NCI-H187 treated with DMSO at 0.1 percent for 48 hours (cell line): ENCODE measurements at places on chromosomes 7 and 10.

GRCh38 chr10:14571866-14572507, 202.7 kb downstream of the FAM107B start:
- no peak for DNase-seq

GRCh38 chr7:78528964-78529363, 730.4 kb downstream of the PHTF2 start:
- no peak for DNase-seq

DNA sequence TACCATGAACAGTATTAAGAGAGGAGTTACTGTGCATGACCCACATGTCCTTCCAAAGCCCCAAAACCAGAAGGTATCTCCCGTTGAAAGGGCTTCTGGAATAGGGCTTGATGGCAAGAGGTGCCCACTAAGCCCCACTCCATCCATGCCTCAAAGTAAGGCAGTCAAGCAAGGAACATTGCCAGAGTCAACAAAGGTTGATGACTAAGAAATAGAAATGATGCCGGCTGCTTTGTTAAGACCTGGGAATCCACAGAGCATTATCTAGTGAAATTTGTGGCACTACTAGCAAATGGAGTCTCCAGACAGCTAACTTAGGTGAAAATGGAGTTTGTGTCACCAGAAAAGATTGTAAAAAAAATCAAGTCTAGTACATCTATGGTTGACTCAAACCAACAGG, 6.2 kb downstream of the SFR1 start:
- DNase-seq, result no peak

GRCh38 chr10:75814014-75814413, 382.6 kb downstream of the LRMDA start:
- no peak for DNase-seq

DNA sequence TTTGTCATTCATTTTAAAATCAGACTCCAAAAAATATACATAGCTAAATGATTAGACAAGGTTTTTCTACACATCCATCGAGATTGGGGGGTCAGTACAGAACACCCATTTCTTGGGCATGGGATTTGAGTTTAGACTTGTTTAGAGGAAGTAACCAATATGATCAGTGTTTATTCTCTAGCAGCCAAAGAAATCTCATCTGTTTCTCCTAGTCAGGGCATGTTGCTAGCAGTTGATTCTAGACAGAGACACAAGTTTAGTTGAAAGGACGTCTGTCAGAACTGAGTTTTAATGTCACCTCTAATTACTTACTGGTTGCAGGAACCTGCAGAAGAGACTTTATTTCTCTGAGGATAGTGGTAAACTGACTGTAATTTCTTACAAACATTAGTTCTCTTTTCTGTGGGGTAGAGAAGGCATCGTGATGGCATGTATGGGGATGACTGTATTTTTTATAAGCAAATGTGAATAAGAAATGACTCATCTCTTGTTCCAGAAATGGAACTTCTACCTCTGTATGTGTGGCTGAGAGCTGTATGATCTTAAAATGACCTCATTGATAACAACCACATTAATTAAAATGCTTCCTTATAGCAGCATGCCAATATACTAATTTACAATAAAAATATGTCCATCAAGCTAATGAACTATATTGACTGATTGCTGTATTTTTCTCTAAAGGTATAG, 30.6 kb upstream of the RHOBTB1 start:
- no peak for DNase-seq

GRCh38 chr7:19119870-19120486, 2.5 kb upstream of the TWIST1 start:
- DNase-seq, result no peak

- DNase-seq, result no peak
These were observed 93.7 kb downstream of the SEMA3A start for GRCh38 chr7:84100866-84101265.

DNA sequence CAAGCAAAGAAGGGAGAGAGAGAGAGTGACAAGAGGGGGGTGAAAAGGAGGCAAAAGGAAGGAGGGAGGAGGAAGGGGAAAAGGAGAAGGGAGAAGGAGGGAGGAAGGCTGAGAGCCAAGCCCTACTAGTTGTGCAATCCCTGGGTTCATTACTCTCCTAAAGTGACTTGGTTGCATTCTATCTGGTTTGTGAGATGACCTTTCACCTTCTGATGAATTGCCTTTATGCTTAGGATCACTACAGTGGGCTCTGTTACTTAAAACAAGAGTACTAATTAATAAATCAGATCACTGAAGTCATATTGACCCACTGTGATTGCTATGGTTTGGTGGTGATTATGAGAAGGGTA, 144.9 kb downstream of the KIF20B start:
- DNase-seq, result no peak

DNA sequence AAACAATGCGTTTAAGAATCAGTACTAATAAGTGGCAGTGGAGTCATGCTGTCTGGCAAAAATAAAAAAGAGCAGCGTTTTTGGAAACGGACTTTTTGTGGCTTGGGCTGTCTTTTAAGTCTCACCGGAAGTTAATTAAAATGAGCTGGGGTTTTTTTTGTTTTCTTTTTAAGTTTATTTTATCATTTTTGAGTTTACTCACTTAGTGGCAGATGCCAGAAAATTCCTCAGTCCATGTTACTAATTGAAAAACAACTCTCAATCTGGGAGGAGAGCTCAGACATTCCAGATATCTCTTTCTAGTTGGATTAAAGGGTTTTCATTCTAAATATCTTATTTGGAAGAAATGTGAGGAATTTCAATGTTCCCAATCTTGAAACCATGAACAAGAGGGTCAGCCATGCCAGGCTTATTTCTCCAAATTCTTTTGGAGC, 133.8 kb upstream of the AGR3 start:
- no peak for DNase-seq

DNA sequence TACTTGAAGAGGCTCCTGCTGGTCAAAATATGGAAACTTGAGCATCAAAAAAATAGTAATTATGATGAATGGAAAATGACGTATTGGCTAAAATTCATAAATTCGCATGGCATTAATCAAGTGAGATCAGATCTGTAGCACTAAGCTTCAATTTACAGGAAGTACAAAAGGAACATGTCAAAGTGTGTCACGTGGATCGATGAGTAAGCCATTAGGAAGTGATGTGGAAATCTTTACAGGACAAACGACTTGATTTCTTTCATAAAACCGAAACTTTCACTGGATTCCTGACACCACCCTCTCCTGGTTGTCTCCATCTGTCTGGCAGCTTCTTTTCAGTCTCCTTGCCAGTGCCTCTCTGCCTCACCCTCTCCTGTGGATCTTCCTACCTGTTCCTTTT, 25.8 kb downstream of the AKR1C8 start:
- no peak for DNase-seq

GRCh38 chr7:103348452-103348851, 1.0 kb downstream of the PSMC2 start:
- DNase-seq, result no peak

GRCh38 chr10:132146941-132147915, 39.5 kb upstream of the DPYSL4 start:
- DNase-seq, result no peak

GRCh38 chr10:102791754-102792395, 45.3 kb downstream of the CYP17A1 start:
- no peak for DNase-seq

DNA sequence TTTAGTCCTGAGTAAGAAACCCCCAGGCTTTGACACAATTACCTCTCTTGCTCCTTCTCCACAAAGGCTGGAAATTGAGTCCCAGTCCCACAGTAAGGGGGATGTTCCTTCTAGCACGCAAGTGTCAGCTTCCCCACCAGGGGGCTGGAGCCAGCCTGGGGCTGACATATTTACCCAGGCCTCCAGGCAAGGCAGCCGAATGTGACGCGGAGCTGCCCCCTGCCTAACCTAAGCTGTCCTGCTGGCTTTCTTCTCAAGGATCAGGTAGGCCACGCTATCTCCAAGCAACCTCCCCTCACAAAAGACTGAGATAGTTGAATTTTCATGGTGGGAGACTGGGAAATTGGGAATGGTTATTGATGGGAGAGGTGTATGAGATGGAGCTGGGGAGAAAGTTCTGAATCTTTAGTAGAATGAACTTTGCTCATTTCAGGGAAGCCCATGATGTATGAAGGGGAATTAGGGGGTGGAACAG, 19.2 kb upstream of the BMPER start:
- DNase-seq, result no peak

DNA sequence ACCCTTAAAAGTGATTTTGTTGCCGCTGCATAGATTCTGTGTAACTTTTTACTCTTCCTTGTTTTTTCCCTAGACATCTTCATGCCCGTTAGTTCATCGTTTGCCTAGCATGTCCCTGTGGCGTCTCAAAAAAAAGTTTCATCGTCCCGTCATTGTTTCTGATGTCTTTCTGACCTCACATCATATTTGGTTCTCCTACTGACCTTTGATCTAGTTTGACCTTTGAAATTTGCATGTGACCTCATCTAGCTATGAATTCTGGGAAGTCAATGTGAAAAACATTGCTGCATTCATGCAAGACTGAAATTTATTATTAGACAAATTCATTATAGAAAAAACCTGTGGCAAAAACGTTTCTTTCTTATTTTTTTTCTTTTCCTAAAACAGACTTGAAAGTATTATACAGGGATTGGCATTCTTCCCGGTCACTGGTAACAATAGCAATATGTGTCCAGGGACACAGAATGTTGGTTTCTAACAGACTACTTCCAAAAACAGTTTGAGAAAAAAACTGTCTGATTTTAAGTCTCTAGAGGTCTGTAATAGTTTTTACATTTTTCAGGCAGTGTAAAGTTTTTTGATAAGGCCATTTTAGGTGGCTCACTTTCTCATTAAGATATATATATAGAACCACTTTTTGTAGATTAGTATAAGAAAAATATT, 280.9 kb downstream of the USP6NL start:
- no peak for DNase-seq

DNA sequence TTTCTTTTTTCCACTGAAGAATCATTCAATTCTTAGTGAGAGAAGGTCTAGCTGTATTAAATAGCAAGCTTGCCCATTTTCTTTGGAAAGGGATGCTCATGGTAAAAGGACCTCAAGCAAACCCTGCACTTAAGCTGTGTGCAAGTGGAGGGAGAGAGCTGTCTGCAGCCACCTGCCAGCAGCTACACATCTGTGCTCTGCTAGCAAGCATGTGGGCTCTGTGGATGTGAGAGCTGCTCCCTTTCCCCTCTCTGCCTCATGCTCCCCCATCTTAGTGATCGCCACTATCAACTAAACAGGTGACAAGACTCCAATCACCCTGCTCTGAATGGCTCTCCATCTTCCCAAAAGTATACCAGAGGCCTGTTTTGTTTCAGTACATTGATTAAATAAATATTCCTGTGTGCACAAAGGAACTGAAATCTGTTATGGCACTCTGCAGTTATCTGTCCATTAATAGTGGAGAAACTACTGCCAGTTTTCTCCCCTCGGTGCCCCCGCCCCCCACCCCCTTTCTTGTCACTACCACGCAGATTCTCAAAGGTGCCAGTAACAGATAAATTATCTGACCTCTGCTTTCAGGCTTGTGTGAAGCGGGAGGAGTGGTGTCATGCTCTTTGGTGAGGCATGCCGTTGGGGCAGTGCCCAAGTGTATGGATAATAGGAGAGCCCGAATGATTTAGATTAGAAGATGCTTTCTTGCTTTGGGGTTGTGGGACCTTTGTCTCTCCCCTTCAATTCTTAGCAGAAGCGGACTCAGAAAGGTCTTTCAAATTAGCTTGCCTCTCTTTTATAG, 26.4 kb downstream of the AUTS2 start:
- DNase-seq, result no peak

DNA sequence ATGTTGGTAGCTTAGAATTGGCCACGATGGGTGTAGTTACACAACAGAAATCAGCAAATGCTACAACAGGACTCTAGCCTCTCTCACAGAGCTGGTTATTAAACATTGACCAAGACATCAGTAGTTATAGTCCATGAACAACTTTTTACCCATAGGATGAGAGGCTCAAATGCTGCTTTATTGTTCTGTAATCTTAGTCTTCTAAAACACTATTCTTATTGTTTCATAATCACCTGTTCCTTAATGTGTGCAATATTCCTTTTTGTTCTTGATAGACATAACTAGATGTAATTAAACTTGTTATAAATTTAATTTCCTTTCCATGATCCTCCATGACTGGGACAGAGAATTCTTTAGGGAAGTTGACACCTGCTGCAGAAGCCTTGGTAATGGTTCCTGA, 356.9 kb downstream of the EXOC4 start:
- no peak for DNase-seq

DNA sequence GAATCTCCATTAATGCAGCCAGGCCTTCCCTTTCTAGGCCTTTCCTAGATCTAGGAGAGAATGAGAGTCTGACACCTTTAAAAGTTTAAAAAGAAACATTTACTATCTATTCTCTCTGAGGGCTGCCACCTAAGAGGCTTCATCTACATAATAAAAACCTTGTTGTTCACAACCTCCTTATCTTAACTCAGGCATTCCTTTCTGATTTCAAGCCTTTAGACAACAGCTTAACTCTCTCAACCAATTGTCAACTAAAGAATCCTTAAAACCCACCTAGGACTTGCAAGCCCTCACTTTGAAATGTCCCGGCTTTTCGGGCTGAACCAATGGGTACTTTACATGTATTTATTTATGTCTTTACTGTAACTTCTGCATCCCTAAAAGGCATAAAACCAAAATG, 64.3 kb upstream of the RET start:
- DNase-seq, result no peak

- no peak for DNase-seq
These were observed 191.1 kb upstream of the TCF7L2 start for GRCh38 chr10:112758961-112759360.

GRCh38 chr7:123802249-123802648, 42.7 kb upstream of the HYAL4 start:
- DNase-seq, result no peak

- no peak for DNase-seq
These were observed at the start of gene LBX1 for GRCh38 chr10:101229266-101230182. Gene LBX1 (minus strand): TSS chr10:101229463. CDS start chr10:101228815, 648 bp downstream.

GRCh38 chr10:33370434-33370930, 36.0 kb upstream of the NRP1 start:
- no peak for DNase-seq

GRCh38 chr10:85430991-85431390, 935.6 kb downstream of the GRID1 start:
- no peak for DNase-seq

DNA sequence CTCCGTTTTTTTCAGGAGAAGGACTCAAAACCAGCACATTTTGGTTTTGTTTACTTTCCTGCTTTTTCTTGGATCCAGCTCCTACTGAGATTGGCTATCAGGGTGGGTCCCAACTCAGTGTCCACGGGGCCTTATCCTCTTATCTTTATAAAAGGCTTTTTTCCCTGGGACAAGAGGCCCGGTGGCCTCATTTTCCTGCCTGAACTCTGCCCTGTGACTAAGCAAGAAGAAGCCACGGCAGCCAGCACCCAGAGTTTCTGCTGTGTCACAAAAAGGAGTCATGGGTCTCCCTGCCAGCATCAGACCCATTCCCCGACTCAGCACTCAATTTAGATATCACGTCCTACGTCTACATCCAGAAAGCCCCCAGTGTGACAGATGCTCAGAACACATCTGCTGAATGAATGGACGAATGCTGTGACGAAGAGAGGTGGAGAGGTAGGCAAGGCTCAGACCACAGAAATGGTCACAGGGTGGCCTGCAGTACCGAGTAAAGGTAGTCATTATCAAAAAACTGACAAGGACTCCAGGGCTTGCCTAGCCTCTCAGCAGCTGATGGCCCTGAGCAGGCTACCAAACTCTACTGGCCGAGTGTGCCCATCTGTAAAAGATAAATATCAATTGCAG, 16.7 kb downstream of the DLG5 start:
- DNase-seq, result no peak
